AG04450 (cell line): ENCODE measurements at places on chromosomes 13 and 19. TPM values are rescaled to one million over a fixed set of nuclear protein-coding genes. Genes with fewer than 3 reads are reported as not detected.
A peak's percentile ranks its signal among the peaks of the same experiment; 100 is the strongest.

GRCh38 chr19:19280561-19280960, 7.5 kb upstream of the TM6SF2 start:
- DNase-seq: no peak

ZNF628 gene
- polyA plus RNA-seq: 0.12 and 0.31 TPM in 2 replicates

DNA sequence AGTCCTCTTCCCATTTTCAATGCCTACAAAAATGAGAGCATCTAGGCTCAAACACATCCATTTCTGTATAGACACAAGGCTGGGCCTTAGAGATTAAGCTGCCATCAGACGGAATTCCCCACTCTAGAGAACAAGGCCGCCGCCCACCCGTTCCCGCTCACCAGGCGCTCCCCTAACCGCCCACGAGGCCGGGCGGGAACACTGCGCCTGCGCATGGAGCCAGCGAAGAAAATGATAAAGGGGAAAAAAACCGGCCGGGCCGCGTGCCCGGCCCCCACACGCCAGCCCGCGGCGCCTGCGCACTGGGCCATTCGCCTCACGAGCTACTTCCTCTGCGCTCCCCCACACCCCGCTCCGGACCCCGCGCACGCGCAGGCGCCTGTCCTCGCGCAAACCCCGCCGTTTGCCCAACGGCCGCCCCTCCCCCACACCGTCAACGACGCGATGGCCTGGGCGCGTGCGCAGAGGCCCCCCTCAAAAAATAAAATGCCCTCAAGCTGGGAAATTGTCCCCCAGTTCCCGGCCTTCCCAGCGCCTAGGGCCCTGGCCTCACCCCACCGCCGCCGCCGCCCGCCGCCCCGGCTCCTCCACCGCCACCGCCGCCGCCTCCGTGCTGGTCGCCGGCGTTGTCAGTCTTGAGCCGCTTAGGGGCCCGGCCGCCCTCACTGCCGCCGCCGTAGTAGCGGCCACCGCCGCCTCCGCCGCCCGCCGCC, 483 bp downstream of the HNRNPL start:
- DNase-seq: peak; percentile 89

DNA sequence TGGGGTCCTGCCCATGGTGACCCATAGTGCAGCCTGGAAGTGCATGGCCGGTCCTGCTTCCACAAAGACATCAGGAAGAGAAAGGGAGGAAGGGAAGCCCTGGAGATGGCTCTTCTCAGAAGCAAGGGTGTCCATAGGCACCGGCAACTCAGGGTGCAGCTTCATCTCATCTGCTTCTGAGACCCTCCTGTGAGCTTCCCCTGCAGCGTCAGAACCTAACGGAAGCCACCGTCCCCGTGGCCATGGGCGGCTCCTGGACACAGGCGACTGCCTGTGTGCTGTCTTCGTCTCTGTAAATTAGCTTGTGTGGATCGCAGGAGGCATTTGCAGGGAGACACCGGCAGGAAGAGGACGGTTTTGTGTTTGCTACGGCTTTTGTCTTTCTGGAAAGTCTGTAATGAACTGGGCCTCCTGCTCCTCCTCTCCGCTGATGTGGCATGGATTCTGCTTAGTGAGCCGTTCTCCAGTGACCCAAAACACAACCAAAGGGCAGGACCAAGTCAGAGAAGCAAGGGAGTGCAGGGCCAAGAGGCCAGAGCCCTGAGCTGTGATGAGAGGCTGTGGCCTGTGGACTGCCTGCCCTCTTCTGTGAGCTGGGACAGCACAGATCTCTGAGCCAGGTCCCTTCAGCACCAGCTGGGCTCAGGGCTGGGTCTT, 2.5 kb downstream of the ATP4B start:
- DNase-seq: no peak

CGB5 gene
- polyA plus RNA-seq: not detected in 2 replicates

GRCh38 chr13:95133498-95133897, 167.8 kb downstream of the ABCC4 start:
- DNase-seq: no peak
